T-helper 9 cell (primary cell): ENCODE measurements at places on chromosomes 2 and 18.
A peak's percentile ranks its signal among the peaks of the same experiment; 100 is the strongest.

DNA sequence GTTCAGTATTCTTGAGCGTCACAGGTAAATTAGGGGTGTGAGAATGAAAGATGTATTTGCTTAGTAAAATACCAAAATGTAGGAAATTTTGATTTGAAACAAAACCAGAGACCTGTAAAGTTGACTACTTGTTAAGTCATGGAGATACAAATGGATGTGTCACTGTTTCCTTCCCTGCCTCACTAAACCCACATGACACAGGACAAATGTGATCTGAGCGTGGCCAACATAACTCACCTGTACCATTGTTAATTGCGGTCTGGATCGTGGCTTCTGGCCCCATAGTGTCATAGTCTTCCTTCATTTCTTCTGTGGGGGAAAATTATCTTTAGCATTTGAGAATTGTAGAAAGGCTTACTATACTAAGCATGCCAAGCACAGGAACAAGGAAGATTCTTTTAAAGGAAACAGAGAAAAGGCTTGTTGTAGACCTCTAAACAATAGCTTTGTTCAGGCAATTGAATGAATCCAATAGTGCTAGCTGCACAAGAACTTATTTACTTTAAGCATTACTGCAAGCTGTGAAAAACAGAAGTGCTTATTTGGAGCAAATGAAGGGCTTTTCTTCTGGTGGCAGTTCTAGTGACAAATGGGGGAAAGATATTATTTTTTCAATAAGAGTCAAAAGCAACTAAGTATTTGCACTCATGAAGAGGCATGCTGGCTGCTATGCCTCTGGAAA lies 95.2 kb downstream of the ZEB2 start:
- no peak for DNase-seq

GRCh38 chr2:105873721-105874120 lies 129.0 kb downstream of the NCK2 start:
- peak; percentile 39 for DNase-seq

GRCh38 chr2:81835321-81836000 lies 1530.9 kb upstream of the LRRTM1 start:
- no peak for DNase-seq

DNA sequence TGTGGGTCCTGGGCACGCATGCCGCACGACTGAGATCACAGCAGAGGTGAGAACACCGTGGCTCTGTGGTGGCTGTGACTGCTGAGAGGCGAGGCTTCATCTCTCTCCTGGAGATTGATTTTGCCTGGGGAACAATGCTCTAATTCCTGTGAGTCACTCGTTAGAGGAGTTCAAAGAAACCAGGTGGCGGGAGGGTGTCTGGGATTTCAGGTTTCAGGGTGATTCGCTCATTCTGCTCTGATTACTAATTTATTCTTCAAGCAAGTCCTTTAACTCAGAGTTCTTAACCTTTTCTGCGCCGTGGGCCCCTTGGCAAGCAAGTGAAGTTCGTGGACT lies 56.3 kb downstream of the GLI2 start:
- DNase-seq: no peak

- no peak for DNase-seq
Observed at GRCh38 chr2:26735883-26736588, 28.0 kb upstream of the SLC35F6 start.

- no peak for DNase-seq
Observed at GRCh38 chr2:160073284-160073888, 11.0 kb upstream of the PLA2R1 start.

DNA sequence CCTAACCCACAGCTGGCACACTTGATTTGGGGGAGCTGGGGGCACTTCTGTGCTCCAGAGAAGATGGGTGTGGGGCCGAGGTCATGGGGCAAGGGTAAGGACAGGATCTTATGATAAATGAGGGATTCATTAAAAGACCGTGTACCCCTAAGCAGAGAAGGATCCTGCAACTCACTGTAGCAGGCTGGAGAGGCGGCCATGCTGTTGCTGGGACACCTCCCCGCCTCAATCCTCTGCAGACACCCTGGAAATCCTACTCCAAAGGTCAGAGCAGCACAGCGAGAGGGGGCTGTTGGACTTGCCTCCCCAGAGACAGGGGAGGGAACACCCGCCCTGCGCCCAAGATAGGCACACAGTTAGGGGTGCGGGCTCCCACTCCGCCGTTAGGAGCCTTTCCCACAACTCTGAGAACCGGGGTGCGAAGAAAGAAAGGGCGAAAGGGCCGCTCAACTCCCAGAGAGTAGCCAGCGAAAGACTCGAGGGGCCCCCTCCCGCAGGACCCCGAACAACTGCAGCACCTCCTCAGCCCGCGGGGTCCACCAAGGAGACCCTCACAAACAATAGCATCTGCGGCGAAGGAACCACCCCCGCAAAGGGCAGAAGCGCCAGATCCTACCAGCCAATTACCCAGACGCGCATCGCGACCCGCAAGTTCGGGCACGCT lies 1.4 kb downstream of the PARD6G start:
- DNase-seq: no peak

- peak; percentile 7 for DNase-seq
Observed at GRCh38 chr2:96924775-96925747, 55.2 kb upstream of the SEMA4C start.

GRCh38 chr2:96531872-96532505 lies 4.6 kb upstream of the ARID5A start:
- peak; percentile 83 for DNase-seq

- no peak for DNase-seq
Observed at GRCh38 chr2:181697571-181697970, 17.3 kb upstream of the NEUROD1 start.

DNA sequence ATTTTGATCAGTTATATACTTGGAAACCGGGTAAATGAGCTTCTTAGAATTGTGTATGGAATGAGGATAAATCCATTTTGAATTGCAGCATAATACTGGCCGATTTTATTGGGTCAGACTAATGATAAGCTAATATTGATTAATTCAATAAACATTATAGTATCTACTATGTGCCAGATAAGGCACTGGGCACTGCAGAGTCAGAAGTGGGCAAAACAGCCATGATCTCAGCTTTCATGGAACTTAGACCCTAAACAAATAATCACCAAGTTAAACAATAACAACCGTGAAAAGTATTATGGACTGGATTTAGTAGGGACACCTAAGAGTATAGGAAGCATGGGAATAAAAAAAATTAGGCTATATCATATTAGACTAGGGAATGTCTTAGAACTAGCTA lies 297.0 kb upstream of the PKDCC start:
- no peak for DNase-seq

DNA sequence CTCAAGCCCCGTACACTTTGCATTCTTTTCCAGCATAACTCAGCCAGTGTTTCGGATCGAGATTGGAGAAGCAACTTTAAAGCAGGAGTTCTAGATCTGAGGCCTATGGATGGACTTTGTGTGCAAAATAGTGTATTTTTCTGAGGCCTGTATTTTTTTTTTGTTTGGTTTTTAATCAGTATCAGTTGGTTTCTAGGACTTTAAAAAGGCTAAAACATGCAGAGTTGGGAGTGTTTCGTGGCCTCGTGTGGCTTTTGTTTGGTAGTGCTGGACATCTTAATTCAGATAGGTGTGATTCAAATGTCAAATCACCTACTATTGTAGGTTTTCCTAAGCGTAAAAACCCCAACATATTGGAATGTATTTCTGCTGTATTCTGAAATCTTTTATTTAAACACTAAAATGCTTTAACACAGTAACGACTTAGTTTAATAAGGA lies 282 bp upstream of the PUS10 start:
- DNase-seq: no peak
